NCI-H524 (cell line): ENCODE measurements at places on chromosomes 16 and 17.

- no peak for DNase-seq
These were observed 27.4 kb upstream of the AQP8 start for GRCh38 chr16:25189305-25189704.

DNA sequence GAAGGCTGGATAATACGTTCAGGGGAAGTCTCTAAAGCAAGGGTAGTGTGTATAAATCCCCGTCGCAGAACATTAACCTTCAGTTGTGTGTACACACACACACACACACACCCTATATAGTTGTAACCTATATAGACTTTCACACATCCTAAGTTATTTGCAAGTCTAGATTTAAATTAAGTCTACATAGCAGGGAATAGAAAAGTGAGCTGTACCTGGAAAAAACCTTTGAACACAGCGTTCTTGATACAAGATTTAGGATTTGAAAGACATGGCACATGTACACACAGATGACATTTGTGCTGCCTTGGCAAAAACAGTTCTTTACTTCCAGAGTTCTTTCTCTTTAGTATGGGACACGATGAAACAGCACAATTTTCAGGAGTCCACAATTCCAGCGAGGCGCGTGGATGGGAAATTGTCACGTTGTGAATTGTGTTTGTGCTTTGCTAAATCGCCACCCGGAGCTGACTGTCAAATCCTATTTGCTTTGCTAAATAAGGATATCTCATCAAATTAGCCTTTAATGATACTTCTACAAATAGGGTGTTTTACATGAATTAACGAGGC, 233.9 kb downstream of the MRTFB start:
- no peak for DNase-seq

GRCh38 chr16:8716592-8716991, 42.2 kb downstream of the ABAT start:
- peak; percentile 27 for DNase-seq

DNA sequence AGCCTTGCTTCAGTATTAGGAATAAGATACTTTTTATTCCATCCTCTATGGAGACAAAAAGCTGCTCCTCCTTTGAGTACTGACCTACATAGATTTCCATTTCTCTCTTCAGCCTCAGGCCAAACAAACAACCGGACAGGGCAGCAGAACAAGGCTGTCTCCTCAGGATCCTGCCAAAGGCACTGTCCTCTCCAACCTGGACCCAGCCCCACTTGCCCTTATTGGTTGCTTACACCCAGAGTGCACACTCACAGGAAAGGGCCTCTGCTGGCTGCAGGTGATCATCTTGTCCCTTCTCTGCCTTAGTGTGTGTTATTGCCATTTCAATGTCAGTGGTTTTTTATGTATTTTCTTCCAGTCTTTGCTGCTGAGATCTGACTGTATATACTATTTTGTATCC, 26.6 kb downstream of the LIG3 start:
- DNase-seq: no peak

- no peak for DNase-seq
These were observed 217.4 kb upstream of the TNRC6C start for GRCh38 chr17:77741109-77741508.

DNA sequence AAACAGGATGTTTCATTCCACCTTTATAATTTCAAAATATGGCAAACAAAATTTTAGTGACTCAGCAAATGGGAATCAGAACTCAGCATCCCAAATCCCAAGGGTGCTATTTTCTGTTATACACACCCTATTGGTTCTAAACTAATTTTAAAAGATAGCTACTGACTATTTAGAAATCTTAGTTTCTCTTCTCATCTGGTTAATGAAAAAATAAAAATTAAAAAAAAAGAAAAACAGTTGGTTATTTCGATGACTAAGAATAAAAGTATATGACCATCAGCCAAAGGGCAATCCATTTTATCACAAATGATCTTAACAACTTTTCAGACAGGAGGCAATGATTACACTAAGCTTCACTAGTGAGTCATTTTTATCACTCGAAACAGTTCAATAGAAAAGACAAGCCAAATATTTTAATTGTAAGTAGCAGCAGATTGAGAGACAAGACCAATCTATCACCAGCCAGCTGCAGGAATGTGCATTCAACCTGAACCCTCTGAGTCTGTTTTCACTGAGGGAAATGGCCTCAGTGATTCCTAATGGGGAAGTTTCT, 15.2 kb downstream of the PHLPP2 start:
- DNase-seq: no peak

DNA sequence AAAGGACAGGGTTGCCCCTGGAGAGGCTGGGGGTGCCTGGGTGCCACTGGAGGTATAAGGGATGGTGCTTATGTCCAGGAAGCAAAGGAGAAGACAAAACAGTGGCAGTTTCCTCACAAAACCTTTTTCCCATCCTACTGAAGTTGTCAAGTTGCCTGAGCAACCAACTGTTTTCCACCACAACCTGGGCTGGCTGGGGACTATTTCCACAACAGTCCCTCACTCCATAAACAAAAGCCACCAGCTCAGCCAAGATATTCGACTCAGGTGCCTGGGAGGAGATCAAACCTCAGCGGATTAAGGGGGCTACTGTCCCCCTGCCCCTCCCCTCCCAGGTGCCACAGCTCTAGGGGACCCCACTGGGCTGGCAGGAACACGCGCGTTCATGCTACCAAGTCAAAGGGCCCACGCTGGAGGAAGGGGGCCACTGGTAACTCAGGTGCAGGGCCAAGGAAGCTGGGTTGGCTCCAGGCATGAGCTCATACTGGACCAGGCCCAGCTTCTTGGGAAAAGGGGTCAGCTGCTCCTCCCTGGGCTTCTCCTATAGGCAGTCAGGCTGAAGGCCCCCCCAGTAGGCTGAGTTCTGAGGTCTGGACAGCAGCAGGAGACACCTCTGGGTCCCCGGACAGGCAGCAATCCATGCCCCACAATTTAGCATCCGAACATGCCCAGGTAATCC, 45.7 kb upstream of the MRPS23 start:
- DNase-seq: no peak

DNA sequence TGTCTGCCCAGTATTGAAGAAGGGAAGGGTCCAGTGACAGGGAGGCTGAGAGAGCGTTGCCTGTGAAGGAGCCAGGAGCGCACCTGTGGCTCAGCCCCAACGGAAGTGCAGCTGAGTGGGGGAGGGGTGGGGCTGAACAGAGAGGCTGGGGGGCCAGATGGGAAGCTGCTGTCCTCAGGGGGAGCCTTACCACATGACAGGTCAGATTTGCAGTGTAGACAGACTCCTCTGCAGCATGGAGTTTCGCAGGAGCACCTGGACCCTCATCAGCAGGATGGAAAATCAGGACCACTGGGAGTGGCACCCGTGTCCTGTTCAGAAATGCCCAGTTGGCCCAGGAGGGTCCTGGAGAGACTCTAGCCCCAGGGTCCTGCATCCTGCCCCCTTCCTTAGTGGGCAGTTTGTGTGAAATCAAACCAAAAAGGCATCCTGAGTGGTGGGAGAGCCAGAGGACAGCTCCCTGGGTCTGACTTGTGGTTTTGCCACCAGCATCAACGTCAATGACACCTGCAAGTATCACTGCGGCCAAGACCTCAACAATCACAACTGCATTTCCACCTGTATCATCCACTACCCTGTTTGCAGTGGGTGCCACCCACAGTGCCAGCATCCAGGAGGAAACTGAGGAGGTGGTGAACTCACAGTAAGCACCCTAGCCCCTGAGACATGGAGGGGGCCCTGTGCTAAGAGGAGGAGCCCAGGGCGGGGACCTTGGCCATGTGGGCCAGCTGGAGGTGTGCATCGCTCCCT, 7.8 kb downstream of the CD300A start:
- no peak for DNase-seq

- no peak for DNase-seq
These were observed 27.2 kb upstream of the ITGA3 start for GRCh38 chr17:50028736-50029120.

GRCh38 chr17:83086199-83086880, 6.9 kb downstream of the METRNL start:
- no peak for DNase-seq

DNA sequence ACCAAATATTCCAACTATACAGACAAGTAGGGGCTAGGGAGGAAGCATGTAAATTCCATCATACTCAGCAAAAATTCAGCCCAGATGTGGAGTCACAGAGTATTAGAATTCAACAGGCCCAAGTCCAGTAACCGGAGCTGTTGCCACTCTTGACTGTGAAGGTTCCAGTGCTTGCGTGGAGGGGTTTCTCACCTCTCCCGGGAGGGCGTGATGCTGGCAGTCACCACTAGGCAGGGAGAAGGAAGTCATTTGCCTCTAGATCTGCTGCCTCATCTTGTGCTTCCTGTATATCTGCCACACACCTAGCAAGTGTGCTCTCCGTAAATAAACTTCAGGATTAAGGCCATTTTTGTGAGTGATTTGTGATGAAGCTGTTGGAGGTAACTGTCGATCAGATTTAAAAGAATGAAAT, 1.0 kb upstream of the CKLF start:
- no peak for DNase-seq

GRCh38 chr16:64417711-64418227, 704.1 kb downstream of the CDH11 start:
- DNase-seq: no peak

GRCh38 chr17:75096082-75096625, 8.4 kb downstream of the SLC16A5 start:
- no peak for DNase-seq
